ENCODE measurements at places on chromosomes 3 and 15. TPM values are rescaled to one million over a fixed set of nuclear protein-coding genes. Genes with fewer than 3 reads are reported as not detected.

CXCR6 gene
- polyA plus RNA-seq = 0.30 TPM

ACTC1 gene
- 1.1 TPM for polyA plus RNA-seq

FBXO22 gene
- 52.6 TPM for polyA plus RNA-seq

GOLGA6L9 gene
- 8.7 TPM for polyA plus RNA-seq

WNT5A gene
- 35.5 TPM for polyA plus RNA-seq

ALAS1 gene
- 49.4 TPM for polyA plus RNA-seq

ADAMTSL3 gene
- 5.0 TPM for polyA plus RNA-seq

ADAMTS17 gene
- polyA plus RNA-seq = 1.9 TPM

DGKG gene
- polyA plus RNA-seq = 1.1 TPM

GASK1A gene
- 4.6 TPM for polyA plus RNA-seq

HRG gene
- 2.1 TPM for polyA plus RNA-seq

GNB5 gene
- 17.0 TPM for polyA plus RNA-seq

MESP1 gene
- polyA plus RNA-seq = 1.1 TPM

RBP2 gene
- 0.40 TPM for polyA plus RNA-seq

FRMD5 gene
- polyA plus RNA-seq = 1.1 TPM

FOXB1 gene
- polyA plus RNA-seq = 0.06 TPM

CERS3 gene
- polyA plus RNA-seq = 0.04 TPM

TTC14 gene
- 117 TPM for polyA plus RNA-seq

MASP1 gene
- 6.8 TPM for polyA plus RNA-seq

MUSTN1 gene
- 0.62 TPM for polyA plus RNA-seq

FBXW12 gene
- 0.36 TPM for polyA plus RNA-seq

PARP15 gene
- polyA plus RNA-seq = 0.31 TPM

TERC gene
- polyA plus RNA-seq = 0.35 TPM

ITPKA gene
- 0.69 TPM for polyA plus RNA-seq

LRTM1 gene
- not detected for polyA plus RNA-seq

GLDN gene
- 0.24 TPM for polyA plus RNA-seq

PLA2G4D gene
- 0.09 TPM for polyA plus RNA-seq

DNAH1 gene
- 10.0 TPM for polyA plus RNA-seq

NLGN1 gene
- polyA plus RNA-seq = 3.8 TPM

GRM7 gene
- 1.7 TPM for polyA plus RNA-seq

EXD1 gene
- polyA plus RNA-seq = 0.10 TPM

GNAT1 gene
- 0.10 TPM for polyA plus RNA-seq

CYB561D2 gene
- polyA plus RNA-seq = 15.5 TPM

ILDR1 gene
- polyA plus RNA-seq = 8.7 TPM

OXTR gene
- polyA plus RNA-seq = 0.87 TPM

CLDN16 gene
- 56.2 TPM for polyA plus RNA-seq

GP5 gene
- polyA plus RNA-seq = 0.40 TPM

TTC23 gene
- 32.6 TPM for polyA plus RNA-seq

KLHL40 gene
- polyA plus RNA-seq = not detected

RETNLB gene
- not detected for polyA plus RNA-seq

STRIT1 gene
- 1.2 TPM for polyA plus RNA-seq

ADAM10 gene
- 241 TPM for polyA plus RNA-seq

FILIP1L gene
- polyA plus RNA-seq = 22.7 TPM

TMCO5A gene
- not detected for polyA plus RNA-seq

CACNA1D gene
- 15.6 TPM for polyA plus RNA-seq

UBP1 gene
- 110 TPM for polyA plus RNA-seq

CAV3 gene
- polyA plus RNA-seq = 0.55 TPM

APOD gene
- polyA plus RNA-seq = 13.7 TPM

CFAP161 gene
- 0.66 TPM for polyA plus RNA-seq

CCDC54 gene
- not detected for polyA plus RNA-seq

SLC22A14 gene
- 0.43 TPM for polyA plus RNA-seq

DZIP1L gene
- polyA plus RNA-seq = 13.4 TPM

PLA1A gene
- 6.3 TPM for polyA plus RNA-seq

DUOXA1 gene
- 0.46 TPM for polyA plus RNA-seq

Data from right renal pelvis (tissue), 4 donors.